GM23338 (cell line): ENCODE measurements at places on chromosomes 16 and 17. TPM values are rescaled to one million over a fixed set of nuclear protein-coding genes. Genes with fewer than 3 reads are reported as not detected.

The NGFR gene
- total RNA-seq = 6.8 and 6.9 TPM in 2 replicates

The OTOA gene
- 0.17 and 0.31 TPM in 2 replicates for total RNA-seq

The RNF112 gene
- total RNA-seq = 1.5 and 4.1 TPM in 2 replicates

The CD7 gene
- total RNA-seq = 0.42 and 0.58 TPM in 2 replicates

DNA sequence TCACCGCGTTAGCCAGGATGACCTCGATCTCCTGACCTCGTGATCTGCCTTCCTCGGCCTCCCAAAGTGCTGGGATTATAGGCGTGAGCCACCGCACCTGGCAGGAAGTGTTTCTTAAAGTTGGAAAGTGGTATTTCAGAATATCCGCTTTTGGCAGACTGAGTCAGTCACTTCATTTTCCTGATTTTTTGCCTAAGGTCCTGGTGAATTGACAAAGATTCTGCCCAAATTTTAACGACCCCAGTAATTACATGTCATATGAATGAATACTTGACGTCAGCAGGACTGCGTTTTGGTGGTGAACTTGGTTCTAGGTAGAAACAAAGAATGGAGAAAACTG lies 4.5 kb upstream of the BRCA1 start:
- peaks cover 4% of the 10 kb centered on the region; the same call in 1 of the 2 replicates for H3K36me3 ChIP-seq
- H3K4me3 ChIP-seq = no peak overlapping the region
- no peaks in the 10 kb centered on the region for H3K4me1 ChIP-seq
- DNase-seq = no peak
- H3K27ac ChIP-seq = no peak overlapping the region

DNA sequence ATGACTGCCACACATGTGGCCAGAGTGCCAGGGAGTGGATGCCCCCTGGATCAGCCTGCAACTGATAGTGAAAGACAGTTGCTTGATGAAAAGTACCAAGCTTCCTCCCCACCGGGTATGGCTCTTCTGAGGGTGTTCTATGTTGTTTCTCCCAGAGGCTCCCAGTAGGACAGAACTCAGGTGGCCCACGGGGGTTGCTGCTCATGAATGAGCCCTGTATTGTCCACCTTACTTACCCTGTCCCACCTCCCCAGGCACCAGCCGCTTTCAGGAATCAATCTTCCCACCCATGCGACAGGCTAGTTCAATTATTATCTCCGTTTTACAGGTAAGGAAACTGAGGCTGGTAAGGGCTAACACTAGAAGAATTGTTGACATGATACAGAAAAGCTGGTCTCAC lies 34.9 kb upstream of the RGS9 start:
- H3K27ac ChIP-seq = no peak overlapping the region
- no peaks in the 10 kb centered on the region for H3K36me3 ChIP-seq
- H3K4me3 ChIP-seq = no peak overlapping the region
- no peaks in the 10 kb centered on the region for H3K4me1 ChIP-seq
- H3K27me3 ChIP-seq = no peaks in the 10 kb centered on the region

- no peaks in the 10 kb centered on the region for H3K4me1 ChIP-seq
- H3K27me3 ChIP-seq = no peaks in the 10 kb centered on the region
- no peak overlapping the region for H3K27ac ChIP-seq
- H3K36me3 ChIP-seq = no peaks in the 10 kb centered on the region
- DNase-seq = no peak
- no peak overlapping the region for H3K4me3 ChIP-seq
These were observed 341.4 kb downstream of the FOXL1 start for GRCh38 chr16:86919578-86920305.

- no peak overlapping the region for H3K27ac ChIP-seq
- no peaks in the 10 kb centered on the region for H3K36me3 ChIP-seq
- no peak for DNase-seq
These were observed 24.7 kb upstream of the ZNF469 start for GRCh38 chr16:88358023-88358420.

- no peak for DNase-seq
- no peaks in the 10 kb centered on the region for H3K4me1 ChIP-seq
- no peaks in the 10 kb centered on the region for H3K36me3 ChIP-seq
- no peak overlapping the region for H3K27ac ChIP-seq
- no peaks in the 10 kb centered on the region for H3K27me3 ChIP-seq
These were observed 299.4 kb downstream of the CPPED1 start for GRCh38 chr16:12504312-12504711.

DNA sequence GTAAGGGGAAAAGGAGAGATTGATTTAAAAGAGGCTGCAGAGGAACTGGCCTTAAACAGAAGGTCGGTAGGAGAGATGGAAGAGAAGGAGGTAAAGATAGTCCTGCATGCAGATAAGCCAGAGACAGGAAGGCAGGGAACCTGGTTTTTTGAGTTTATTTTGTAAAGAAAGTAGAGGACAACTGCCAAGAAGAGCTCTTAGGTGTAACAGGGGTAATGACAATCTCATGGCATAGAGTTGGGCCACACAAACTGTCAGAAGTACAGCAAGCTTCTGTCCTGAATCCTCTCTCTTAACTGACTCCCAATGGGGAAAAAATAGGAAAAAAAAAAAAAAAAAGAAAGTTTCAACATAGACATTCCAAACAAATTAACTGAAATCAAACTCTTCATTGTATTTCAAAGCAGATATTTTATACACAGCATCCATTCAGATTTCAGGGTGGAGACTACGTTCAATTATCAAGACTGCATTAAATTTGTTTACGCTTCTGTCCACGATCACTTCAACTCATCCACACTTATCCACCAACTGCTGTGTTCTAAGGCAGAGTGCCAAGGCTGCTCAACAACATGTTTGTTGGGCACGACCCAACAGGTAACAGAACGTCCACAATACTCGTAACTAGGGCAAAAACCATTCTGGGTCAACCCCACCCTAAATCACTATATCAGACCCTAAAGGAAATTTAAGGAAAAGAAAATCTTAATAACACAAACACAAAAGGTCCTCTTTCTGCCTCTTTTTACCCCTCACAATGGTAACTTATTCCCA lies 34.9 kb downstream of the USP31 start:
- H3K4me1 ChIP-seq = peaks cover 24% of the 10 kb centered on the region
- H3K27ac ChIP-seq = no peak overlapping the region
- no peak for DNase-seq
- H3K36me3 ChIP-seq = 0 out of 2 replicates have a peak, but pooled peaks cover 1% of the 10 kb centered on the region

DNA sequence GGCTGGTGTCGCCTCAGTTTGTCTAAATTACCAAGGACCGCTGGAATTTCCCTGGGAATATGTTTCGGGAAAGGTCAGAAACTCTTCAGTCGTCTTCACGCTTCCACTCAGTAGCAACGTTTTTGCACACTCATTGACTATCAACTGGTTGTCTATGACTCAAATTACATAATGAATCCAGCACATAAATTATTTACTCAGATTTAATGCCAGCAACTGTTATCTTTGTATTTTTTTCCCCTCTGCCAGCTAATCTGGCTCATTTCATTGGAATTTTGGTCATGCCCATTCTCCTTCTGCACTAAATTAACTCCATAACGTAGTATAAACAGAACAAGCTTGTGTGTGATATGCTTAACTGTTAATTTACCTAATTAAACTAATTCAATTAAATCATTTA lies 372.7 kb upstream of the ZFHX3 start:
- H3K27ac ChIP-seq = no peak overlapping the region
- 0 out of 2 replicates have a peak, but pooled peaks cover 3% of the 10 kb centered on the region for H3K4me1 ChIP-seq
- no peaks in the 10 kb centered on the region for H3K27me3 ChIP-seq
- H3K4me3 ChIP-seq = no peak overlapping the region

DNA sequence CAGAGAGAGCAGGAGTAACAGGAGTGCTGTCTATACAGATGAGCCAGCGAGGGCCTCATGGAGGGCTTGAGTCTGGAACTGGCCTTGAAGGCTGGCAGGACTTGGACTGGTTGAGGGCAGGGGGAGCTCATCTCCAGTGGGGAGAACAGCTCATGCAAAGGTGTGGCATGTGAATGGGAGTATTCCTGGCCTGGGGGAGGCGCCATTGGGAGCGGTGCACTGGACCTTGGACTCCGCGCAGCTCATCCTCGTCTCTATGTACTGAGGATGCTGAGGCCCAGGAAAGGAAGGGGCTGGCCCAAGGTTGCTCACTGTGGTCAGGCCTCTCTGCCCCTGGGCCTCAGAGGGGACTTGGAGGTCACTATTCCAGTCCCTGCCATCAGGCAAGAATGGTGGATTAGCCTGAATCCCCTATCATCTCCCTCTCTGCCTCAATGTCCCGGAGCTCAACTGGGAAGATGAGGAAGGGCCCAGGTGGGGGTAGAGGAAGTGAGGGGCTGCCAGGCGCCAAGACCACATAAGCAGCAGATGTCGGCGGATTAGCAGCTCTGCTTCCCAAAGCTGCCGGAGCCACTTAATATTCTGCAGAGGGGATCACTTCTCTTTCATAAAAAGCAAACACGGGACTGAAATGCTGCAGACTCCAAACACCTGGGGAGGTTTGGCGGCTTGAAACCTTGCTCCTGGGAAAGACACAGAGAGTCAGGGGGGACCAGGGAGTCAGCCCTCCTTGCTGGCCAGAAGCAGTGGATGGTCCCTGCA lies 88.9 kb downstream of the SDK2 start:
- no peak overlapping the region for H3K4me3 ChIP-seq
- H3K27me3 ChIP-seq = no peaks in the 10 kb centered on the region
- H3K36me3 ChIP-seq = no peaks in the 10 kb centered on the region
- no peak overlapping the region for H3K27ac ChIP-seq

- no peaks in the 10 kb centered on the region for H3K4me1 ChIP-seq
- no peak for DNase-seq
- no peaks in the 10 kb centered on the region for H3K27me3 ChIP-seq
- H3K4me3 ChIP-seq = no peak overlapping the region
- H3K27ac ChIP-seq = no peak overlapping the region
These were observed 25.2 kb downstream of the ITGAM start for GRCh38 chr16:31284926-31285325.

DNA sequence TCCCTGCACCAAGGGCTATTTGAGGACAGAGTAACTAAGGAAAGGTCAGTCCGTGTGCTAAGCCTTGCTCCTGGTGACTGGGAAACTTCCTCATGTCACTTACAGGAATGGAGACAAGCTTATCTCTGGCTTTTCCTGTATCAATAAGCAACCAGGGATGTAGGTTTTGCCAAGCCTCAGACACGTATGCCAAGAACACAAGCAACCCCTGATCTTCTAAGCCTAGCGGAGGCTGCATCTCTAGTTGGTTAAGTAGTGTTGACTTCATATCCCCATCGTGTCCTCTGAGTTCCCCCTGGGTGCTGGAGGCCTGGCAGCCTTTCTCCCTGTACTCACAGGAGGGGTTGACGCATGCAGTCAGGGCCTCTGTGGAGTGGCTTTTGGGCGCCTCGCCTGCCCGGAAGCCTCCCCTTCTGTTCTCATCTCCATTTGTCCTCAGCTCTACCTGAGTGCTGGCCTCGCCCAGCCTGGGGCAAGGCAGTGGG lies 1.4 kb upstream of the C1QTNF1 start:
- no peak overlapping the region for H3K27ac ChIP-seq
- peaks cover 69% of the 10 kb centered on the region for H3K27me3 ChIP-seq
- H3K36me3 ChIP-seq = no peaks in the 10 kb centered on the region
- H3K4me3 ChIP-seq = no peak overlapping the region
- peaks cover 7% of the 10 kb centered on the region for H3K4me1 ChIP-seq
- no peak for DNase-seq

DNA sequence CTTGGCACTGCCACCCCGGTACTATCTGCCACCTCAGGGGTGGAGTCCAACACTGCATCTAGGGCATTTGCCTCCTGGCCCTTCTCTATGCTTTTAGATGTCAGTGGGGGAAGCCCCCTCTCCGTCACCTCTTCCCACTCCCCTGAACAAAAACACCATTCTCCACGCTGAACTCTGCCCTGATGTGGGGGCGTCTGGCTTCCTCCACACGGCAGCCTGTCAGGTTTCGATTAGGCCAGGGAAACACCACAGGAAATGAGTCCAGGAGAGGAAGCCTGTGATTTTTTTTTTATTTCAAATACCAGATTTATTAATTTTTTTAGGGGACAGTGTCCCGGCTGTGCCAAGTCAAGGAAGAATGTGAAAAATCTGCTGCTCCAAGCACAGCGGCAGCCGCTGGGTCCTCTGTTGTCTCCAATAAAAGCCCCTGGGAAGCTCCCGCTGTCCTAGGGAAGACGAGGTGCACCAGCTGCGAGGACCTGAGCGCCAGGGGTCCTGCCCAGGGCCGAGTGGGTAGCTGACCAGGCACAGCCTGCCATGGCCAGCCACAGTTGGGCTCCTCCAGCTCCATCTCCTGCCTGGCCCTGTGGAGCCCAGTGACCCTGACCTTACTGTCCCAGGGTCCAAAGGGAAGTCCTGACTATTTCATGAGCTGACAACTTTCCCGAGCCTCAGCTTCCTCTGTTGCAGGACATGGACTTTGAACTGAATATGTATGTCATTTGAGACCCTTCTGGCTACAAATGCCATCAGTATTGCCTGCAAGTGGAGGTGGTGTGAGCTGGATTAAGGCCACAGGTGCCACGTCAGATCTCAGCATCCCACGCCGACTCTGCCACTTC lies 336.7 kb downstream of the FOXL1 start:
- no peaks in the 10 kb centered on the region for H3K4me1 ChIP-seq
- H3K36me3 ChIP-seq = no peaks in the 10 kb centered on the region
- no peak overlapping the region for H3K27ac ChIP-seq

DNA sequence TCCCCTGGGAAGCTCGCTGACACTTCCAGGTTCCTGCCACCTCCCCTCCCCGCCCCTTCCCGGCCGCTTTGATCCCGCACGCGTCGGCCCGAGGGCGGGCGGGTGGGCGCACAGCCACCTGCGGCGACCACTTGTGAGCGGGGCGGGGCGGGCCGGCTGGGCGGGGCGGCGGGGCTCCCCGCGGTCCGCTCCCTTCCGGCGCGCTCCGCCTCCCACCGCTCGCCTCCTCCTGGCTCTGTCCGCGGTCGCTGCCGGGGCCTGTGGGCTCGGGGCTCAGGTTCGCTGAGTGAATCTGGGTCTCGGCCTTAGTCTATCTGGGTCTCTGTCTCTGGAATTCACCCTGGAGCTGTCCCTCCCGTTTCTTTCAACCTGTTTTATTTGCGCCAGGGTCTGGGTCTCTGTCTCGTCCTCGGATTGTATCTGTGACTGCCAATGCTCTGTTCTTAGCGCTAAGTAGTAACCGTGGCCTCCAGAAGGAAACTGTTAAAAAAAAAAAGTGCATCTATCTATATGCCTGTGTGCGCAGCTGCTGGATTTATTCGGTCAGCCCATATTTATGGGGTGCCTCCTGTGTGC lies 2.7 kb upstream of the HES7 start:
- peaks cover 26% of the 10 kb centered on the region for H3K4me1 ChIP-seq
- peaks cover 93% of the 10 kb centered on the region for H3K27me3 ChIP-seq
- no peak overlapping the region for H3K27ac ChIP-seq
- H3K36me3 ChIP-seq = no peaks in the 10 kb centered on the region

- peaks cover 15% of the 10 kb centered on the region for H3K27me3 ChIP-seq
- no peak overlapping the region for H3K4me3 ChIP-seq
- no peak for DNase-seq
These were observed 1.6 kb downstream of the CHCT1 start for GRCh38 chr17:60423865-60424264.

DNA sequence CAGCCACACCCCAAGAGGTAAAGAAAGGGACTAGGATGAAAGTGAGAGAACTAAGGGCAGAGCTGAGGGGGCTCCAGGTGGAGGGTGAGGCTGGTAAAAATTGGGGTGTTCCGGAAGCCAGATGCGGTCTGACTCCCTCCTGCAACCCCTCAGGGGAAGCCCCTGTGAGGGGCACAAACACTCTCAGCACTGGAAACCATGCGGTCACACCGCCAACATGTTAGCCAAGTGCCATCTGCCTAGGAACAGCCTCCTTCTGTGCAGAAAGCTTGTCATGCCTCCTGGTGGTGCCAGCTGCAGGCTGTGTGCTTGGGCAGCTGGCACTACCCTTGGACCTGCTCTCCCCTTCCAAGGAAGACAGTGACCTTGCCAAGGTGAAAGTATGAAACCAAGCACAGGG lies 83.5 kb upstream of the RPL38 start:
- H3K27me3 ChIP-seq = no peaks in the 10 kb centered on the region
- no peak for DNase-seq
- no peaks in the 10 kb centered on the region for H3K36me3 ChIP-seq

GRCh38 chr16:68529931-68530701 lies 9.0 kb upstream of the ZFP90 start:
- peaks cover 17% of the 10 kb centered on the region for H3K4me1 ChIP-seq
- DNase-seq = peak; percentile 97
- H3K4me3 ChIP-seq = peak overlapping the region; percentile 70
- no peaks in the 10 kb centered on the region for H3K36me3 ChIP-seq
- H3K27ac ChIP-seq = no peak overlapping the region
